ENCODE measurements at places on chromosomes 13 and 19.

DNA sequence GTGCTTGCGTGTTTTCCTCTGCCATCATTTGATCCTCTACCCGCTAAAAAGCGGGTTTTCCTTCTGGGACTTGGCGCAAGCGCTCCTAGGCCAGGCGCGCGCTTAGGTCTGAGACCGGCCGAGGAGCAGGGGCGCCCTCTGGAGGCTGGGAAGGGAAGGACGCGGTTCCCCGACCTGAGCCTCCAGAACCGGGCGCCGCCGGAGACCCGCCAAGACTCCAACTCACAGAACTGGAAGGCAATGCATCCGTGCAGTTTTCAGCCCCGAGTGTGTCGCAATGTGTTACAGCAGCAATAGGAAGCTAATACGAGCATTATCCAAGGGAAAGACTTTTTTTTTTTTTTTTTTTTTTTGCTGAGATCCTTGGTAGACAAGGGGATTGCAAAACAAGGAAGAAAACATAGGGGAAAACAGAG lies 190.9 kb downstream of the COL4A1 start:
- DNase-seq: peak; percentile 51

GRCh38 chr13:109426690-109426990 lies 359.7 kb downstream of the IRS2 start:
- DNase-seq: no peak

- DNase-seq: no peak
Measured at GRCh38 chr13:112055915-112056269, 11.1 kb upstream of the SOX1 start.

DNA sequence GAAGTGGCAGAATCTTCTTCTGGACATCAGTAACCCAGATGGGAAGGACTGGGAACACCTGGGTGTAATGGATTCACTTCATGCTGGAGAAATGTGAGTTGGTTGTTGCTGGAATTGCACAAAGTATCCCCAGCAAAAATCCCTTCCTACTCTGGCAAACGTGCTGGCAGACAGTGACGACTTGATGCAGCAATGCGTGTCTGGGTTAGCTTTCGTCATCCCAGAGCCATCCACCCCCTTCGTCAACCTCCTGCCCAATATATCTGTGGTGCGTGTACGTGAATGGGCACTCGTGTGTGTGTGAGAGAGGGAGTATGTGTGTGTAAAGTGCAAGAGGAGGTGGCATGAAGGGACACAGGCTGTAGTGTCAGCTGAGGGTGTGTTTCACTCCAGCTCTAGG lies 70.9 kb downstream of the TM9SF2 start:
- no peak for DNase-seq

GRCh38 chr13:37047032-37047431 lies 12.5 kb downstream of the SUPT20H start:
- DNase-seq: no peak

Measured in HCT116 (cell line).